Activated CD4-positive, alpha-beta T cell treated with anti-CD3 and anti-CD28 coated beads for 36 hours (primary cell): ENCODE measurements at places on chromosomes 6 and 20. TPM values are rescaled to one million over a fixed set of nuclear protein-coding genes. Genes with fewer than 3 reads are reported as not detected.

- H3K27me3 ChIP-seq = no peaks in the 10 kb centered on the region
- no peaks in the 10 kb centered on the region for H3K36me3 ChIP-seq
- H3K4me3 ChIP-seq = no peak overlapping the region
- no peak for DNase-seq
- no peak overlapping the region for H3K27ac ChIP-seq
Observed at GRCh38 chr6:150756173-150756572, 109.3 kb upstream of the MTHFD1L start.

- H3K4me3 ChIP-seq = no peak overlapping the region
- DNase-seq = no peak
- no peaks in the 10 kb centered on the region for H3K4me1 ChIP-seq
- no peaks in the 10 kb centered on the region for H3K36me3 ChIP-seq
- peaks cover 13% of the 10 kb centered on the region for H3K27me3 ChIP-seq
Observed at GRCh38 chr6:40148882-40149573, 214.8 kb upstream of the MOCS1 start.

KIAA0408 gene
- total RNA-seq = 2.6 TPM

RAD21L1 gene
- not detected for total RNA-seq
